ENCODE measurements at places on chromosomes 13 and 19.
A peak's percentile ranks its signal among the peaks of the same experiment; 100 is the strongest.

GRCh38 chr19:30670562-30671366 is 298.6 kb downstream of the ZNF536 start:
- ATAC-seq, result no peak

DNA sequence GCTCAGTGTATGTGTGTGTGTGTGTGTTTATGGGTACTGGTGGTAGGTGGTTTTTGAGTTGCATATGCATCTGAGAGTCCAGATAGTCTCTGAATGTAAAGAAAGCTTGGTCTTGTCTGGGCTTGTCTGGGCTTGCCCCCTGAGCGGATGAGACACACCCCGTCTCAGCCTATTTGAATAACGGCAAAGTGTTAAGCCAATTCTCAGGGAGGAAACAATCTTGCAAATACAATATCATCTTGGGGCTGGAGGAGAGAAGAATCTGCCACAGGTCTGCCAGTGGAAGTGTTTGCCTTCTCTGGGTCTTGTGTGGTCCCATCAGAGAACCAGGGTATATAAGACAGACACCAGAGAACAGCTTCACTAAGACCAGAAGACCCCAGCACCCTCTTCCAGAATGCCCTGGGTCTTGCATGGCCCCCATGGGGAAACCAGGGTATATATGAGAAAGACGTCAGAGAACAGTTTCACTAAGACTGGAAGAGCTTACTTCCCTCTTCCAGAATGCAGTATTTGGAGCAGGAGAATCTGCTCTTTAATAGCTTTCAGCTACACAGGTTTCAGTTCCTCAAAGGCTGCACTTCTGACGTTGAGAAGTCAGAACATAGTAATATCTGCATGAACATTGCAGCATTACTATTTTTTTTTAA is 13.3 kb downstream of the CD70 start:
- ATAC-seq, result peak; percentile 35

- no peak for ATAC-seq
These were observed 1.2 kb downstream of the PRDX2 start for GRCh38 chr19:12800466-12800770.

- no peak for ATAC-seq
These were observed 193.2 kb upstream of the UBL3 start for GRCh38 chr13:30043631-30043925.
